ENCODE measurements at places on chromosomes 2 and 18. TPM values are rescaled to one million over a fixed set of nuclear protein-coding genes. Genes with fewer than 3 reads are reported as not detected.

DNA sequence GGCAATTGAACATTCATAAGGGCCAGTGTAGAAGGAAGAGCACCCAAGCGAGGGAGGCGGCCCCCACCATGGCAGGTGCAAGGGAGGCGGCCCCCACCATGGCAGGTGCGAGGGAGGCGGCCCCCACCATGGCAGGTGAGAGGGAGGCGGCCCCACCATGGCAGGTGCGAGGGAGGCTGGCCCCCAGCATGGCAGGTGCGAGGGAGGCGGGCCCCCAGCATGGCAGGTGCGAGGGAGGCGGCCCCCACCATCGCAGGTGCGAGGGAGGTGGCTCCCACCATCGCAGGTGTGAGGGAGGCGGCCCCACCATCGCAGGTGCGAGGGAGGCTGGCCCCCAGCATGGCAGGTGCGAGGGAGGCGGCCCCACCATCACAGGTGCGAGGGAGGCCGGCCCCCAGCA, 24.7 kb upstream of the GPC1 start:
- peaks cover 8% of the 10 kb centered on the region for H3K4me1 ChIP-seq
- H3K27ac ChIP-seq, result no peak overlapping the region
- no peaks in the 10 kb centered on the region for H3K36me3 ChIP-seq
- no peak overlapping the region for H3K4me3 ChIP-seq

DNA sequence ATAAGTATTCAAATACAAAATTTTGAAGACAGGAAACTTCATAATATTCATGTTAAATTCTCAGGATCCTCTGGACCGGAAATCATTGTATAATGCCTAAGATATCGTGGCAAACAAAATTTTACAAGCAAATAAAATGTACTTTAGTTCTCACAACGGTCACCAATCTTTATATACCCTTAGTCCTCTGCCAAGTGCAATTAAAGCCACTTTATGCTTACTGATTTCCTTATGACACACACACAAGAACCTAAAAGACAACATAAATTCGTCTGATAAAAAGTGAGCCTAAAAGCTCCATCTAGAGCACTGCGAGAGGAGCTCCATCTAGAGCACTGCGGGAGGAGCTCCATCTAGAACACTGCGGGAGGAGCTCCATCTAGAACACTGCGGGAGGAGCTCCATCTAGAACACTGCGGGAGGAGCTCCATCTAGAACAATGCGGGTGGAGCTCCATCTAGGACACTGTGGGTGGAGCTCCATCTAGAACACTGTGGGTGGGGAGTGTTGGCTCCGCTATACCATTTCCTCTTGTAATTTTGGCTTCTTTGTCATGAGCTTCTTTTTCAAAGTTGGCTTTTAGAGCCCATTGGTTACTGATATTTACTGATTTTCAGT, 15.9 kb downstream of the ATP8B1 start:
- H3K27me3 ChIP-seq, result no peaks in the 10 kb centered on the region
- H3K4me1 ChIP-seq, result peaks cover 10% of the 10 kb centered on the region
- no peaks in the 10 kb centered on the region for H3K36me3 ChIP-seq

The TMEM200C gene
- not detected for total RNA-seq

GRCh38 chr2:220915092-220915623, 656.9 kb downstream of the EPHA4 start:
- H3K27me3 ChIP-seq, result no peaks in the 10 kb centered on the region
- no peak for DNase-seq
- no peaks in the 10 kb centered on the region for H3K36me3 ChIP-seq
- H3K27ac ChIP-seq, result no peak overlapping the region
- no peaks in the 10 kb centered on the region for H3K4me1 ChIP-seq
- no peak overlapping the region for H3K4me3 ChIP-seq

DNA sequence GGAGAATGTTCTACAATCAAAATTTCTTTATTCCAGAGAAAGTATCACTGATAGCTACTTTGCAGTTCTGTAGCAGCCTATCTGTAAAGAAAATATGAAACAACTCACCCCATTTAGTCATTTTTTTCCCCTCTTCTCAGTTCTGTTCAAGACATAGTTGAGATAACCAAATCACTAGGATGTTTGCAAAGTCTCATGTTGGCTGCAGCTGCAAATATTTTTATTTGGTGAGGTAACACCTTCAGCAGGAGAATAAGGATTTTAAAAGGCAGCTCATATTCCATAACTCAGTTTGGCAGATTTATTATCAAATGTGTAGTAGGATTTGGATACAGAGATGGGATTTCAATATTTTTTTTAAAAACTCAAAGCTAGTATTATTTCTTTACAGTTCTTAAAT, 41.0 kb downstream of the HNRNPLL start:
- H3K36me3 ChIP-seq, result peaks cover 47% of the 10 kb centered on the region
- H3K27me3 ChIP-seq, result no peaks in the 10 kb centered on the region
- H3K4me1 ChIP-seq, result no peaks in the 10 kb centered on the region
- no peak for DNase-seq

Data from SJCRH30 (cell line).